ENCODE measurements at places on chromosomes 3 and 15.

DNA sequence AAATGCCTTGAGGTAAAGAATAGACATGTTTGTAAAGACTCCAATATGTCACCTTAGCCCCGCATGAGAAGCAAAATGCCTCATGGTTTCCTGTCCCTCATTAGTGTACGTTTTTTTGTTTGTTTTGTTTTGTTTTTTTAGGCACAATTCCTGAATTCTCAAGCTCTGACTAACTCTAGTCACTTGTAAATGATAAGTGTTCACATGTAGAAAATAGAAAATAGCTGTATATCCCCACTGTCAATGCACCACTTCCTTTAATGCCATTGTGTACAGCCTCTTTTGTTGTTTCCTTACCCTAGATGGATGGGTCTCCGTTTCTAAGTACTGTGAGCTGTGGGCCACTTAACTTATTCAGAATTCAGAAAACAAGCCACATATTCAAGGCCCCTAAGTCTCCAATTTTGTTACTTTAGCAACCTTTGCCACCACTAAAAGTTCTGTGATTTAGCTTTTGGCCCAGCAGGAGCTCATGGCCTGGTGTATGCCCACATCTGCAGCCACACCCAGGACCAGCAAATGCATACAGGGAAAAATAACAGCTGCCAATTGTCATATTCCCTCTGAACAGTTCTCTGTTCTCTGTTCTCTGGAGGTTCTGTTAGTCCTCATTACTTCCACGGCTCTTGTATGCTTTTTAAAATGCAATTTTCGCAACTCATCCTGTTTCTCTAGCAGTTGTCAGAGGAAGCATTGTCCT is 655.5 kb downstream of the GBE1 start:
- no peak for DNase-seq
- no peak overlapping the region for H3K27ac ChIP-seq
- no peaks in the 10 kb centered on the region for H3K4me1 ChIP-seq
- H3K36me3 ChIP-seq, result no peaks in the 10 kb centered on the region
- no peak overlapping the region for H3K4me3 ChIP-seq

GRCh38 chr3:61750766-61751165 is 189.4 kb downstream of the PTPRG start:
- DNase-seq, result no peak
- no peak overlapping the region for H3K4me3 ChIP-seq
- no peaks in the 10 kb centered on the region for H3K4me1 ChIP-seq

DNA sequence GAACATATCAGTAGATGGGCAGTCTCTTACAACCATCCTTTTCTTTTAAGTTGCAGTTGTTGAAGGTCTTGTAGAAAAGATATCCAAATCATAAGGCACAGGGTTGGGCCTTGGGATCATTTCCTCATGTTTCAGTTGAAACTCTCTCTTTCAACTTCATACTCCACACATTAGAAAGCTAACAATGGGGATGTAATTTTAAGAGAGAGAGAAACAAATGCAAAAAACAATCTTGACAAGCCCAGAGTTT is 747.9 kb downstream of the ROBO1 start:
- H3K27ac ChIP-seq, result no peak overlapping the region
- H3K4me3 ChIP-seq, result no peak overlapping the region
- H3K36me3 ChIP-seq, result no peaks in the 10 kb centered on the region

GRCh38 chr3:186974824-186975313 is 44.5 kb downstream of the ST6GAL1 start:
- H3K36me3 ChIP-seq, result peaks cover 41% of the 10 kb centered on the region
- no peak overlapping the region for H3K27ac ChIP-seq

DNA sequence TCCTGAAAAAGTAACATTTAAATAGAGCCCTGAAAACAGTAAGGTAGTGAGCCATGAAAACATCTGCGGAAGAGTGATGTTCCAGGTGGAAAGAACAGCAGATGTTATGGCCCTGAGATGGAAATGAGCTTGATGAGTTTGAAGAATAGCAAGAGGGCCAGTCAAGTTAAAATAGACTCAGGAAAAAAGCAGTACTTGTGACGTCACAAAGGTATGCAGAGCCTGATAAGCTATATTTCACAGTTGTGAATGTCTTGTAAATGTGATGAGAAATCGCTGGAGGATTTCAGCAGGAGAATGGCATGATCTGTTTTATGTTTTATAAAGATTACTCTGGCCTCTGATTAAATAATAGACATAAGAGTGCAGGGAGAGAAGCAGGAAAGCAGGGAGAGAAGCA is 18.6 kb upstream of the SECISBP2L start:
- peaks cover 7% of the 10 kb centered on the region for H3K4me1 ChIP-seq
- H3K27ac ChIP-seq, result no peak overlapping the region
- no peak for DNase-seq
- peaks cover 1% of the 10 kb centered on the region for H3K36me3 ChIP-seq

- no peak for DNase-seq
- no peak overlapping the region for H3K4me3 ChIP-seq
- no peaks in the 10 kb centered on the region for H3K36me3 ChIP-seq
- peak overlapping the region; percentile 68 for H3K27ac ChIP-seq
Measured at GRCh38 chr15:62124973-62125303, 40.1 kb downstream of the C2CD4B start.

DNA sequence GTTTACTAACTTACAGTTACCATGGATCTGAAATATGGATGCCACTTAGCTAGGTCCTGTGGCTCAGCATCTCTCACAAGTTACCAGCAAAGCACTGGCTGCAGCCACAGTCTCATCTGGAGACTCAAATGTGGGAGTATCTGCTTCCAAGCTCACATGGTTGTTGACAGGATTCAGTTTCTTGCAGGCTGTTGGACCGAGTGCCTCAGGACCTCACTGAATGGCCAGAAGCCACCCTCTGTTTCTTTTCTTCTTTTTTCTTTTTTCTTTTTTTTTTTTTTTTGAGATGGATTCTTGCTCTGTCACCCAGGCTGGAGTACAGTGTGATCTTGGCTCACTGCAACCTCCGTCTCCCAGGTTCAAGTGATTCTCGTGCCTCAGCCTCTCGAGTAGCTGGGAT is 20.1 kb upstream of the AMOTL2 start:
- no peak for DNase-seq
- no peaks in the 10 kb centered on the region for H3K36me3 ChIP-seq
- H3K27ac ChIP-seq, result no peak overlapping the region

- no peak overlapping the region for H3K27ac ChIP-seq
- peaks cover 16% of the 10 kb centered on the region for H3K27me3 ChIP-seq
- no peaks in the 10 kb centered on the region for H3K36me3 ChIP-seq
- no peaks in the 10 kb centered on the region for H3K4me1 ChIP-seq
- DNase-seq, result no peak
Measured at GRCh38 chr3:184211297-184211696, 18.1 kb upstream of the VWA5B2 start.

DNA sequence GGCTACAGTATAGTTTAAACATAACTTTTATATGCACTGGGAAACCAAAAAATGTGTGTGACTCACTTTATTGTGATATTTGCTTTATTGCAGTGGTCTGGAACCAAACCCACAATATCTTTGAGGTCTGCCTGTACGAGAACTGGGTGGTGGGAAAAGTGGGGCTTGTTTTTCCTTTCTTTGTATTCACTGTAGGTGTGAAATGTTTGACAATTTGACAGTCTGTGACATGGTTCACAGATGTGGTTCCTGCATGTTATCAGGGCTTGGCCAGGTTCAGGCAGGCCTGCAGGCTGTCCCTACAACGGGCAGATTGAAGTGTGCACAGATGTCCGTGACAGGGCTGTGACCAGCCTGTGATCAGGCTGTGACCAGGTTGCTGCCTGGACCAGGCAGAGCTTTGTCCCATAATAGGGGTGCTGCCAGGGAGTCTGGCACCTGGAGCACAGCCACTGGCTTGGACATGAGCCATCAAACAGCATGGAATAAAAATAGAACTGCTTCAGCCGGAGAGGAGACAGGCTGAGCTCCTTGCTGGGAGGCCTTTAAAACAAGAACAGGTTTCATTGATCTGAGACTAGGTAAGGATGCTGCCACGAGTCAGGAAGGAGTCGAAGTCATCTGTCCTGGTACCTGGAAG is 61.0 kb downstream of the KLF13 start:
- peak; percentile 58 for DNase-seq
- peak overlapping the region; percentile 79 for H3K27ac ChIP-seq
- H3K4me3 ChIP-seq, result peak overlapping the region; percentile 45
- peaks cover 9% of the 10 kb centered on the region for H3K36me3 ChIP-seq

DNA sequence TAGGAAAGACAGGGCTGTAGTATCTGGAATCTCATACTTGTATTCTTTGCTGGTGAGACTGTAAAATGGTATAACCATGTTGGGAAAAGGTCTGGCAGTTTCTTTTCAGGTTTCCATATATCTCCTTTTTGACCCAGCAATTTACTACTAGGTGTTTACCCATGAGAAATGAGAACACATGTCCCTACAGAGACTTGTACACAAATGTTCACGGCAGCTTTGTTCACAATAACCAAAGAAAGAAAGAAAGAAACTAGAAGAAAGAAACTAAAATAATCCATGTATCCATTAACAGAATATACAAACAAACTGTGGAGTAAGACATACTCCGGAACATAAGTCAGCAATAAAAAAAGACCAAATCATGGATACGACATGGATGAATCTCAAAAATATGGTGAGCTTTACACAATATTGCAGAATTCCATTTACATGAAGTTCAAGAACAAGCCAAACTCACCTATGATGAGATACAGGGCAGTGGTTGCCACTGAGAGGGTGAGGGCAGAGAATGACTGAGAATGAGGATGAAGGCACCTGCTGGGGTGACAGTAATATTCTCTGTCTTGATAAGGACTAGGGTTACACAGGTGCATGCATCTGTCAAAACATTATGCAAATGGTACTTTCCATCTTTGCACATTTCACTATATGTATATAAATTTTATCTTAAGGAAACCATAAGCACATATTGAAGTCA is 2.7 kb downstream of the RFTN1 start:
- H3K4me3 ChIP-seq, result peak overlapping the region; percentile 98
- peaks cover 66% of the 10 kb centered on the region for H3K36me3 ChIP-seq
- no peaks in the 10 kb centered on the region for H3K27me3 ChIP-seq
- DNase-seq, result peak; percentile 22

- H3K27ac ChIP-seq, result no peak overlapping the region
- H3K4me3 ChIP-seq, result no peak overlapping the region
- no peak for DNase-seq
- no peaks in the 10 kb centered on the region for H3K4me1 ChIP-seq
Measured at GRCh38 chr15:83850501-83851245, 196.8 kb downstream of the ADAMTSL3 start.

DNA sequence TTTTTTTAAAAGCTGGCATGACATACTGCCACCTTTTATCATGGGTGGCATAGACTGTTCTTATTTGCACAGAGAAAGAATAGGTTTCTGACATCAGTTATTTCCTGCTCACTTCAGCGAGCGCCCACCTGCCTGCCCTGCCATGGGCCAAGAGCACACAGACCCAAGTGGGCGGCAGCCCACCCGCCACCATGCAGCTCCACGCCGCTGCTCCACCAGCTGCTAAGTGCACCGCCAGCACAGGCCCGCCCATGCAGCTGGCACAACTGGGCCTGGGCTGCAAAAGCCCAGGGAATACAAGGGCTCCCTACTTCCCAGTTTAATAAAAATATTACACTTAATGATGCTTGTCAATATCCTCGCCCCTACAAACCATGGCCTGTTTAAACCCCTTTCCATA is 15.4 kb downstream of the ZNF148 start:
- H3K27ac ChIP-seq, result peak overlapping the region; percentile 62
- H3K36me3 ChIP-seq, result peaks cover 13% of the 10 kb centered on the region
- no peak overlapping the region for H3K4me3 ChIP-seq
- H3K4me1 ChIP-seq, result peaks cover 61% of the 10 kb centered on the region
- DNase-seq, result no peak
- H3K27me3 ChIP-seq, result no peaks in the 10 kb centered on the region

DNA sequence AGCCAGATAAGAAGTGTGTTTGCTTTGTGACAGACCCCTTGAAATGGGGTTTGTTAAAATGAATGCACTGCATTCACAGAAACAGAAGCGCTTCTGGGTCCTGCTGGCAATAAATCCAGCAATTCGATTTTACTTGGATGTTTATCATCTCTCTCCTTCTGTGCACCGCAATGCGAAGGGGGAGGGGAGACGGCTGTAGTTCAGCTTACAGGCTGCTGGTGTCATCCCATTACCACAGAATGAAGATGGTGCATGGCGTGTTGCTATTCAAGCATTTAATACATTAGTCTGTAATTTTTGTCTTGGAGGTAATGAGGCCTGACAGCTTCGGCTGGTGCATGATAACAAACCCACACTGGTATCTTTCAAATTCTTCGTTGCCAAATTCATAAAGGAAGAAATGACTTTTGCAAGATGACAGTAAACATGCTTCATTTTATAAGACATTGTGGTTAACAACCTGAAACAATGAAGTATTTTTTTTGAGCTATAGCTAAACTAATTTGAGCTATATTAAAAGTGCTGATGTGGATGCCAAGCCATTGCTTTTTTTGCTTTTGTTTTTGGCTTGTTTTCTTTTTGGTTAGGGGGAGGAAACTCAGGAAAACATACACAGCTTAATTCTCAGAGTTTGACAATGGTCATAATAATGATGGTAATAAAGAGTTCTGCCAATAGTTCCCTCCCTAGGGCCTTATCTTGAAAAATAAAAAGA is 418.3 kb downstream of the OTOL1 start:
- H3K27ac ChIP-seq, result no peak overlapping the region
- no peaks in the 10 kb centered on the region for H3K27me3 ChIP-seq
- no peak overlapping the region for H3K4me3 ChIP-seq
- H3K36me3 ChIP-seq, result no peaks in the 10 kb centered on the region
- DNase-seq, result no peak
- no peaks in the 10 kb centered on the region for H3K4me1 ChIP-seq

- H3K27ac ChIP-seq, result no peak overlapping the region
- peaks cover 3% of the 10 kb centered on the region for H3K27me3 ChIP-seq
- H3K36me3 ChIP-seq, result no peaks in the 10 kb centered on the region
Measured at GRCh38 chr3:110314512-110315114, 757.0 kb upstream of the NECTIN3 start.

- DNase-seq, result no peak
- H3K36me3 ChIP-seq, result peaks cover 37% of the 10 kb centered on the region
- H3K4me3 ChIP-seq, result no peak overlapping the region
- peaks cover 36% of the 10 kb centered on the region for H3K4me1 ChIP-seq
- H3K27me3 ChIP-seq, result no peaks in the 10 kb centered on the region
Measured at GRCh38 chr15:38481113-38481512, 27.2 kb downstream of the FAM98B start.

- H3K36me3 ChIP-seq, result no peaks in the 10 kb centered on the region
- H3K4me1 ChIP-seq, result no peaks in the 10 kb centered on the region
- DNase-seq, result no peak
- H3K4me3 ChIP-seq, result no peak overlapping the region
- no peaks in the 10 kb centered on the region for H3K27me3 ChIP-seq
- no peak overlapping the region for H3K27ac ChIP-seq
Measured at GRCh38 chr3:173354124-173354523, 43.4 kb upstream of the NLGN1 start.

All from activated CD8-positive, alpha-beta T cell treated with anti-CD3 and anti-CD28 coated beads for 36 hours (primary cell).